ENCODE measurements at places on chromosomes 7 and 10. TPM values are rescaled to one million over a fixed set of nuclear protein-coding genes. Genes with fewer than 3 reads are reported as not detected.

- no peak for DNase-seq
Measured at GRCh38 chr7:92648067-92648466, 57.9 kb upstream of the FAM133B start.

- no peak for DNase-seq
Measured at GRCh38 chr7:130875-131780, 61.2 kb upstream of the FAM20C start.

DNA sequence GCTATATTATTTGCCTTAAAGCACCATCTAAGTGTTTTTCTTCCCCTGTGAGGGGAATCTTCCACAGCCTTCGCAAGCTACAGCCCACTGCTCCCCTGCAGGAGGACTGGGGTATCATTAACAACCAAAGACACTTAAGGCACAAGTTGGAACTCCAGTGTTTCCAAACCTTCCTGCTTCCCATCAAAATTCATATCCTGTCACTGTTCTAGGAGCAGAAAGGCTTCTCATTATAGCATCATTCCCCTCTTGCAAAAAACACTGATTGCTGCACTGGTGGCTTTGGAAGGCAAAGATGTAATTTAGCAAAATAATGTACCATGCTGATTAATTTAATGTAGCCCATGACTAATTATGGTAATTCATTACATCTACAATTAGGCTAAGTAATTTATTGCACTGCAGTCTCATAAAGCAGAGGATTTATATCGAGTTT, 207.2 kb downstream of the SKAP2 start:
- DNase-seq: no peak

DNA sequence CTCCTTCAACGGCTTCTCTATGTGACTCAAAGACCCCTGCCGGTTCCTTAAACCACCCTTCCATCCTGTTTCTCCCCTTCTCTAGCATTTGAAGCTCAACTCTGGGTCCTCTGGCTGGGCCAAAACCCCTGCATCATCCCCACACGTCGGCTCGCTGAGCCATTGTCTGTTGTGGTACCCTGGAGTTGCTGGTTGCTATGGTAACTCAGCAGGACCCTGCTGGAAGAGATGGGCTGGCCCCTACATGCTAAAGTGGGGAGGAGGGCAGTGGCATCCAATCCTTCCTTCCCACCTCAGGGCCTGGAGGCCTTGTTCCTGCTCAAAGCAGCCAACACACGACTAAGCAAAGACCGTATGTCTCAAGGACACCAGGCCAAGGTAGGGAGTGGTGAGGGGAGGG, 452.5 kb downstream of the PLXNA4 start:
- DNase-seq: no peak

- DNase-seq: no peak
Measured at GRCh38 chr10:519716-520401, 169.6 kb downstream of the DIP2C start.

GRCh38 chr7:46999866-47000265, 582.0 kb downstream of the TNS3 start:
- DNase-seq: no peak

DNA sequence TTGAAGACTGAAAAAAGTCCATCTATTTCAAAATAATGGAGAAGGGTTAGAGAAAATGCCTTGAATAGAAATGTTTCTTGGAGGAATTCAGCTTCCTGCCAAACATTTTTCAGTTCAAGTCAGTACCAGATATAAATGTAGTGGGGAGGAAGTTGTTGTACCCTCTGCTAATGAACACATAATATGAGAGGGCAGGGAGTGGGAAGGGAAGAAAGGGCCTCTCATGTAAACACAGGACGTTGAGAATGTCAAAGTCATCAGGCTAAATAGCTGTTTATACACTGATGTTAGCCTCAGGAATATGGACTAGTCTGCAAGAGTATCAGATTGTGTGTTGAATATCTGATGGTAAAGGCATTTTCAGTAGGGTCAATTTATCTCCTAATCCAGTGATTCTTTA, 37.0 kb downstream of the GPR37 start:
- DNase-seq: no peak

- peak; percentile 8 for DNase-seq
Measured at GRCh38 chr7:100632951-100633717, 8.2 kb downstream of the TFR2 start.

- no peak for DNase-seq
Measured at GRCh38 chr7:43509906-43510305, 73.0 kb upstream of the STK17A start.

DNA sequence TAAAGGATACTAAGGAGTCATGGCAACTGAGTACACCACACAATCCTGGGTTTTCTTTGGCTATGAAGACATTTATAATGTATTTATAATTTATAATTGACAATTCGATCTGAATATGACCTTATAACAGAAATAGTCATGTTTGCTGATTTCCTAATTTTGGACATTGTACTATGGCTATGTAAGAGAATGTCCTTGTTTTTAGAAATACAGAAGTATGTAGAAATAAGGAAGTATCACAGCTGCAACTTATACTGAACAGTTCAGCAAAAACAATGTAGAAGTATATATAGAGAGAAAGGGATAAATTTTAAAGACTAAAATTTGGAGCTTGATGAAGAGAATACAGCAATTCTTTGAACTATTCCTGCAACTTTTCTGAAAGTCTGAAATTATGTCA, 32.6 kb downstream of the PRLHR start:
- no peak for DNase-seq

- DNase-seq: peak; percentile 31
Measured at GRCh38 chr10:7819121-7819460, 786 bp downstream of the TAF3 start.

DNA sequence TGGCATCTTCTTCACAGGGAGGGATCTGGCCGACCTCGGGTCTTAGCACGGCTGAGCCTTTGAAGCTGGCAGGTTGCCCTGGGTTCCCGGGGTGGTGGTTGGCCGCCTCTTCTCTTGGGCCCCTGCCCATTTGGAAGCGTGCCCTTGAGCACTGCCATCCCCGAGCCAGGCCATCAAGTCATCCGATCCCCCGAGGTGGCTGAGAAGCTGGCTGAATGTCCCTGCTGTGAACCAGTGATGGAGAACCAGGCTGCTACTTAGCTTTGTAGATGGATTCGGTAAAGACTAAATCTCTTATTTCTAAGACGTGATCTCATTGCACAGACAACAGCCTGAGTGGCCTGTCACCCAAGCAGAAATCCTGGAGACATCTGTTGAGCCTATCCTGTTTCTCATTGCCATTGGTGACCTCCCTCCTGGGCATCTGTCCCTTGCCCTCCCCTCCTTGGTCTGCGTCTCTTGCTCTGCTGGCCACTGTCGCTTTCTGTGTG, 74.3 kb downstream of the GRK5 start:
- DNase-seq: no peak

DNA sequence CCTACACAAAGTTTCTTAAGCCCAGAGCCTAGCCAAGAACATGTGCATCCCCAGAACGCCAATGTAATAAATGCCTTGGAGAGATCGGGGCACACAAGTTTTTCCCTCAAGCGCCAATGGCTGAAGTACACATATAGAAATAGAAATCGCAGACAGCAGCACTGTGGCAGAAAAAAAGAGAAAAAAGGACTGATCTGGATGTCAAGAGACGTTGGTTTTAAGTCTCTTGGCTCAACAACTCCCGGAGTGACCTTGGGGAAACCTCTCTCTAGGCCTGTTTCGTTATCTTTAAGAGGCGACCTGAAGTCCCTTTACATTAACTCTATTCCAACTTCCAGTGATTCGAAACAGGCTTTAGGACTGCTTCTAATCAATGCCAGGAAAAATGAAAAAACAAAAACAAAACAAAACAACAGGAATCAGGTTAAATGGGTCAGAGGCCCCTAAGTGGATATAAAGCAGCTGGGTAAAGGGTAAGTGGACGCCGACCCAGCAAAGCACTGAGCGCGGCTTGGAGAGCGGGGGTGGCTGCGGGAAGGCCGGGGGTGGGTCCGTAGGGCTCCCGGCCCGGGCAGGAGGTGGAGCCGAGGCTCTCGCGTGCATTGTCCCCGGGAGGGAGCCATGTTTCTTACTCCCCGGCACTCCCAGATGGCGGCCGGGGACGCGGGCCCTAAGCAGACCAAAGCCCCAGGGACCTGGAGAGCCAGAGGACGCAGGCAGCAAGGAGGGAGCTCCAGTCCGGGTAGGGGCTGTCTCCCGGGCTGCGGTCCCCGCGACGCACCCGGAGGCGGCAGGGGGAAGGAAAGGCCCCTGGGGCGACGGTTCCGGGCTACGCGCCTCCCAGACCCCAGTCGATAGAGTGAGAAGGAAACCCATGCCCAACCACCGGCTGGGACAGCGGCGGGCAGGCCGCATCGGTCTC, 757 bp downstream of the EIF3A start:
- DNase-seq: peak; percentile 88

DNA sequence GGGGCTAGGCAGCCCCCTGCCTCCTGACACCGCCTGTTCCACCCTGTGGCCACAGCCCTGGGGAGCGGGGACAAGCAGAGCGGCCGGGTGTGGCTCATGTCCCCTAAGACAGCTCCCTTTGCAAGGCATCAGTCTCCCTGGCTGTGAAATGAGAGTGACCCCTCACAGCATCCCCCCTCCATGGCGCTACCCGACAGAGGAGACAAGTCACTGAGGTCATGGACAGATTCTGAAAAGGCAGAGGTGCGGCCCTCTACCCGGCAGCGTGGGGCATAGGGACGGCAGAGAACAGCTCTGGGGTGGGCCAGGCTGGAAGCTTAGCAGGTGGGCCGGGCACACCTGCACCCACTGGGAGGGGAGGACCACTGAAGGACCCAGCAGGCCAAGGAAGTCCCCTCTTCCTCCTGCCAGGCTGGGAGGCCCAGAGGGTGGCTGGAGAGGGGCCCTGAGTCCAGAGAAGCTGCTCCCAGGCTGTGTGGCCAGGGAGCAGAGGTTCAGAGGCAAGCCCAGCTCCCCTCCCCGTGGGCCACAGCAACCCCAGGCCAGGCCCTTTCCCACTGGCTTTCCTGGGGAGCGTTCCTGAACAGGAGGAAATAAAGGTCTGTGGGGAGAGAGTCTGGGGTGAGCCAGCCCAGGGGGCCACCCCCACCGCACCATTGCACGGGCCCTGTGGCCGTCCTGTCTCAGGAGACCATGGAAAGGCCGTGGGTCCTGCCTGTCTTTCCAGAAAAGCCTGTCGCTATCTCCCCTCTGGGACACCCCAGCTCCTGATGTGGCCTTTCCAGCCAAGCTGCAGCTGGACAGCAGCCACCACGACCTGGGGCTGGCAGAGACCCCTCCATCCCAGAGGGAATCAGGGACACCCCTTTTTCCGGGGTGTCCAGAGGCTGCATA, 1.7 kb downstream of the ADAP1 start:
- DNase-seq: no peak

GRCh38 chr10:118901380-118901779, 128.1 kb upstream of the NANOS1 start:
- no peak for DNase-seq

DNA sequence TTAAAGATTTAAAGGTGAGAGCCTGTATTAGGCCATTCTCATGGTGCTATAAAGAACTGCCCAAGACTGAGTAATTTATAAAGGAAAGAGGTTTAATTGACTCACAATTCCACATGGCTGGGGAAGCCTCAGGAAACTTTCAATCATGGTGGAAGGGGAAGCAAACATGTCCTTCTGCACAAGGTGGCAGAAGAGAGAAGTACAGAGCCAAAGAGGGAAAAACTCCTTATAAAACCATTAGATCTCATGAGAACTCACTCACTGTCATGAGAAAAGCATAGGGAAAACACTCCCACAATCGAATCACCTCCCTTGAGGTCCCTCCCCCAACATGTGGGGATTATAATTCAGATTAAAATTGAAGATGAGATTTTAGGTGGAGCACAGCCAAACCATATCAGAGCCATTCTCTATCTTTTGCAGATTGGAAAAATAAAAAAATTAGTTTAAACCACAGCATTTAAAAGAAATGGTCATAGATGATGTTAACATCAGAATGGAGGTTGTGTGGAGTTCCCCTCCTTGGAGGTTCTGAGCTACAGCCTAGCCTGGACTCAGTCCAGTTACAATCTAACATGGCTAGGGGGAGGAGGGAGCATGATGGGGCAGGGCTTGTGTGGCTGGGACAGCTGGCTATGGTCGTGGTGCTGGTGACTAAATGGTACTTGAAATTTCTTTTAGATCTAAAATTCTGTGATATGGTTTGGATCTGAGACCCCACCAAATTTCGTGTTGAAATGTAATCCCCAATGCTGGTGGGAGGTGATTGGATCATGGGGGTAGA, 33.1 kb downstream of the GSTO2 start:
- peak; percentile 53 for DNase-seq

DNA sequence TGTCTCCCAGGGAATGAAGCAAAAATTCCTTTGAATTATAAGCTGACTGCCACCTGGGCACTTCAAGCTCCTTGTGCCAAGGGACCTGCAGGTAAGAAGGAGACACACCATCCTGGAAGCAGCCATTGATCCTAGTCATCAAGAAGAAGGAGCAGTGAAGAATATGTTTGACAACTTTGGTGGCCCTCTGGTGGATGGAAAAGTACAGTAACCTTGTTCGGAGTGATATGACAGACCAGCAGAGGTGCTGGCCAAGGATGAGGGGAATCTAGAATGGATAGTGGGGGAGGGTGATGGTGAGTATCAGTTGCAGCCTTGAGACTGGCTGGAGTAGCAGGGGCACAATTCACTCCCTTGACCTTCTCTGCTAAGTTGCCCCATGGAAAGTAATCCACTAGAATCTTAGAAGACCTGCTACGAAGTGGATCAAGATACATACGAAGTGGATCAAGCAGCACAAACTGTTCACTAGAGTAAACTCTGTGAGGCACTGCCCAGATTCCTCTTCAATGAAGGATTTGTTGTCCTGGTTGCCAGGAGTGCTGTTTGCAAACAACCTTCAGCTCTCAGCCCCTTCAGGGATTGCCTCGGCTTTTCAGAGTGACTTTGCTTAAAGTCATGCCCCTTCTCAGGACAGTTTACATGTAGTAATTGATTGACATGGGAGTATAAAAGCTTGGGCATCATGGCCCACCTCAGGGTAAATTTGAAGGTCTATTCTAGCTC, 44.8 kb upstream of the ORC5 start:
- peak; percentile 12 for DNase-seq

DNA sequence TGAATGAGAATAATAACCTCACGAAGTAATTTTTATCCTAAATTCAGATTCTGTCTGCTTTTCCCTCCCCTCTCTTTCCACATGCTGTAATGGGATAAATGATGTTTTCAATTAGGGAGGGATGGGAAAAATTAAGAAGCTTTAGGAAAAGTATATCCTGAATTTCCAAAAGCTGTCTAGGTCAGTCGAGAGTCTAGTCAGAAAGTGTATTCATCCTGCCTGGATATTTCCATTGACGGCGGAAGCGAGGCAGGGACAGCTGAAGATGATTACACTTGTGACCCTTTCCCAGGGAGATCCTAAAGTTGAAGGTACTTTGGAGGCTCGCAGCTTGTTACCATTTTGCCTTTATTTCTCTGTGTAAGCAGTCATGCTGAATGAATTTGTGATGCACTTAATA, 204.1 kb downstream of the ZNF365 start:
- DNase-seq: no peak

Gene CLDN12
- 15.5 TPM for total RNA-seq

Gene TCAF2
- total RNA-seq: 3.0 TPM

Gene HSPA12A
- total RNA-seq: 0.44 TPM

Gene OR9A2
- not detected for total RNA-seq

Gene LIPK
- not detected for total RNA-seq

Gene GRM8
- total RNA-seq: not detected

Gene ITPRID1
- not detected for total RNA-seq

Gene USP6NL
- total RNA-seq: 11.3 TPM

Gene BAG3
- total RNA-seq: 3.8 TPM

Gene PAPOLB
- total RNA-seq: under 0.01 TPM

Gene NPFFR1
- not detected for total RNA-seq
